MCF 10A (cell line): ENCODE measurements at places on chromosomes 6 and 20. TPM values are rescaled to one million over a fixed set of nuclear protein-coding genes. Genes with fewer than 3 reads are reported as not detected.

DNA sequence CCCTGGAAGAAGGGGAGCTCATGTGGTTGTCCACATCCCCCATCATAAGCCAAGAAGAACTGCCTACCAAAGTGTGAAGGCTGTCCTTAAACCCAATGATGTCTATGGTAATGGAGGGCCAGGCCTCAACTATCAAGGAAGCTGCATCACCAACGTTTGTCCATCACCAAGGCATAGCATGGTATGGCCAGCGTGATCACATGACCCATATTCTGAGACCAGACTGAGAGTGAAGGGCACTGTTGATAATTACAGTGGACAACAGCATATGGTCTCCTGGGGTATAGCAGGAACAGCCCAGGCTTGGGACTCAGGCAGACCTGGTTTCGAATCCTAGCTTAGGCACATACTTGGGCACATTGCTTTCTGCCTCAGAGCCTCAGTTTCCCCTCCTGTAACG lies 218.2 kb upstream of the RREB1 start:
- DNase-seq: no peak

- DNase-seq: peak; percentile 8
Observed at GRCh38 chr6:115753446-115753845, 307.2 kb downstream of the FRK start.

DNA sequence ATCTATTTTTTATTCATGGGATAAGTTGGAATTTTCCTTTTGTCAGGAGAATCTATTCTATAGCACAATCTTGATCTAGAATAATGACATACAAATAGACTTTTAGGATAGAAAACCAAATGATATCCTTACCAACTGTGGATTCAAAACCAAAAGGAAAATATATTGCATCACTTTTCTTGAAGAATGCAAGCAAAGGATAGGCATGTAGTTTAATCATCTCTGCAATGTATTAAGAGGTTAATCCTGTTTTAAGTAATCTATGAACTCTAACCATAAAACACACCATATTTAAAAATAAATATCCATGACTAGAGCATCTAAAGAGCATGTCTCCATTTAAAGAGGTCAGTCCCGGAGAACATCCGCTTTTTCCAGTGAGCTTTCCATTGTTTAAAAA lies 106.7 kb upstream of the CNKSR3 start:
- DNase-seq: no peak

DNA sequence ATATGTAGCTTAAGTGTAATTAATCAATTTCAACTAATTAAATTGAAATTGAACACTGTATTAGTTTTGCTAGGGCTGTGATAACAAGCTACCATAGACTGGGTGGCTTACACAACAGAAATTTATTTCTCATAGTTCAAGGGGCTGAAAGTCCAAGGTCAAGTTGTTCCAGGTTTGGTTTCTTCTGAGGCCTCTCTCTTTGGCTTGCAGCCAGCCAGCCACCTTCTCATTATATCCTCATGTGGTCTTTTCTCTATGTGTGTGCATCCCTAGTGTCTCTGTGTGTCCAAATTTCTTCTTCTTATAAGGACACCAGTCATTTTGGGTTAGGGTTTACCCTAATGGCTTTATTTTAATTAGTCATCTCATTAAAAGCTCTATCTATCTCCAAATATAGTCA lies 611.7 kb downstream of the UTRN start:
- no peak for DNase-seq

GRCh38 chr6:148144917-148145521 lies 197.6 kb upstream of the SASH1 start:
- DNase-seq: peak; percentile 76

DNA sequence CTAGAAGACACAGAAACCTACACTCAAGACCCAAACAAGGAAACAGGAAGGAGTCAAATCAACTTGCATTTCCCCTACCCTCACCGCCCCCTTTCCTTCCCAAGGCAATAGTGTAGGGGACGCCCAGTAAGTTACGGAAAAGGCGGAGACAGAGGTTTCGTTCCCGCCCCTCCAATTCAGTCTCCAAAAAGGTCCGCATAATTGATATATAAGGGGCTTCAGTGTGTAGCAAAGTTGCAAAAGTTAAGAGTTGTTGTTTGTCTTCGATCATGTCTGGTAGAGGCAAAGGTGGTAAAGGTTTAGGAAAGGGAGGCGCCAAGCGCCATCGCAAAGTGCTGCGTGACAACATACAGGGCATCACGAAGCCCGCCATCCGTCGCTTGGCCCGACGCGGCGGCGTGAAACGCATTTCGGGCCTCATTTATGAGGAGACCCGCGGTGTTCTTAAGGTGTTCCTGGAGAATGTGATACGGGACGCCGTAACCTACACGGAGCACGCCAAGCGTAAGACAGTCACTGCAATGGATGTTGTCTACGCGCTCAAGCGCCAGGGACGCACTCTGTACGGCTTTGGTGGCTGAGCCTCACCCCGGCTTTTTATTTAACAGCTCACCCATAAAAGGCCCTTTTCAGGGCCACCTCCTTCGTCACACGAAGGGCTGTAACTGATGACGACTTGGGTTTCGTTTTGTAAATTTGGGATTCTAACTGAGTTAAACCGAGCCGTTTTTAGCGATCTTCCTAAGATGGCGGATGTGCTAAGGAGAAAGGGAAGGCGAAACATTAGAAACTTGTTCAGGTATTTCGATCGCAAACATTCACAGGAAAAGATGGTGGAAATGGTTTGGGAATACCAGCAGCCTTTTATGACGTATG lies 124.6 kb upstream of the BTN3A2 start:
- no peak for DNase-seq

GRCh38 chr20:41714030-41714429 lies 95.9 kb upstream of the CHD6 start:
- no peak for DNase-seq

Gene DEFB124
- not detected in 2 replicates for total RNA-seq

Gene TMEM170B
- total RNA-seq: 0.70 and 1.1 TPM in 2 replicates
